ENCODE measurements at places on chromosomes 4 and X.
A peak's percentile ranks its signal among the peaks of the same experiment; 100 is the strongest.

DNA sequence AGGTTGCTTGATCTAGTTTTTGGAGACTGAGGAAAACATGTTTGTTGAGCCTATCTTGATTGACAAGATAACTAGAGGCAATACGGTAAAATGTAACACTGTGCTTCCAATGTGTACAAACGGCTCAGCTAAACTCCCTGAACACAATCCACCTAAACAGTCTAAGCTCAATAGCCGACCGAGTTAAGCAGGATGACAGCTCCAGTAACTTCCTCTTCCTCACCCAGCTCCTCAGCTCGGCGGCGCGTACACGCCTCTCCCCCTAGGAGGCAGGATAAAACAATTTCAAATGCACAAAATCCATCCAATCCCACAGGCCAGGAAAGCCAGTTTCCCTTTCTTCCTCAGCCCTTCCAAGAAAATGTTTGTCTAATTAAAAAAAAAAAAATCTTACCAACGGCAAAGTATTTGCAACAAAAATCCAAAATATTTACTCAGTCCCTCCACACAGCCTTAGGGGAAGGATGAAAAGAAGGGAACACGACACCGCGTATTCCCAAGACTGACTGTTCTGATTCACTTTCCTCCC lies 1.0 kb downstream of the CNOT6L start:
- peak; percentile 58 for DNase-seq

GRCh38 chrX:12439416-12439815 lies 301.1 kb downstream of the FRMPD4 start:
- DNase-seq: no peak

- DNase-seq: no peak
These were observed at the start of gene GK for GRCh38 chrX:30653415-30654131. Gene GK (plus strand): TSS chrX:30653423. CDS start chrX:30653538, 115 bp downstream.

DNA sequence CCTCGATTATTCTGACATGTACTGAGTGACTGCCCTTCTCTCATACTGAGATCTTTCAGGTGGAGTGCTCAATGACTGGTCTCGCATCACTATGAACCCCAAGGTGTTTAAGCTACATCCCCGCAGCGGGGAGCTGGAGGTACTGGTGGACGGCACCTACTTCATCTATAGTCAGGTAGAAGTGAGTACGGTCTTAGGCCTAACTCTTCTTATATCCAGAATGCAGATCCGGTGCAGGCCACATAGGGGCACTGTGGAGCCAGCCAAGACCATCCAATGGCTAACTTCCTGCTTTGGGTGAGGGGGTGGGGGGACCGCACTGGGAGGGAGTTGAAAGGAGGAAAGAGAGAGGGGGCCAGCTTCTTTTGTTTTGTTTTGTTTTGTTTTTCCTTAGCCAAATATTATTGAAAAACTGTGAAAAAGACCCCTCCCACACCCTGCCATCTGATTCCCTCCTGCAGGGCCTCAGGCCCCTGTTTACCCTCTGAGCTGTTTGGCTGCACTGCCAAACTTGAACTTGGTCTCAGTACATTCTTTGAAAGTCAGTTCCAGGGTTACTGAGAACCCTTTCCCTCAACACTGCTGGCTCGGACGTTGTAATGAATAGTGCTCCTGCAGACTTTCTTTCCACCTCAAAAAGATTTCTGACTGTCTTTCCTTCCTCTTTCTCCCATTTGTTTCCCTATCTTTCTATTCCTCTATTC lies 16.2 kb downstream of the AWAT2 start:
- DNase-seq: no peak

GRCh38 chr4:1400831-1401408 lies 5.3 kb downstream of the NKX1-1 start:
- no peak for DNase-seq

DNA sequence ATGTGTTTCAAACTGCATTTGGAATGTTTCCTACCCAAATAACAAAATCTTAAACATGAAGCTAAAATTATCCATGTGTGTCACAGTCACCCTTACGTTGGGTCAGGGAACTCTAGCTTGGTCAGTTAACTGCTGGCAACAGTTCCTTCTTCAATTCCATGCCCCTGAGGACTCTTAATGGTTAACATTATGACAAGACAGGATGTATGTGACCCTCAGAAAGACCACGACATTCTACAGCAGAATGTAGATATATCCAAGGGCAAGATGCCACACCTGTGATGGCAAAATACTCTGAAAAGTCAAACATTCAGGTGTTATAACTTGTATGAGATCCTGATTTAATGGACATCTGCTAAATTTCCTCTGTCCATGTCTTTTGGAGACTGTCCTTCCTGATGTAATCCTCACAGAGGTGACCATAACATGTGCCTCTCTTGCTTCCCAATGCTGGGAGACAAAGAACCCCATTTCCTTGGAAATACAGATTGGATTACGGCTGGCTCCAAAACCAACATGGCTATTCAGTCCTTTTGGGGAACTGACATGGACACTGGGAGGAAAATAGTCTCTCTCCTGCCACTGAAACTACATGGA lies 39.1 kb downstream of the YTHDC1 start:
- DNase-seq: no peak

DNA sequence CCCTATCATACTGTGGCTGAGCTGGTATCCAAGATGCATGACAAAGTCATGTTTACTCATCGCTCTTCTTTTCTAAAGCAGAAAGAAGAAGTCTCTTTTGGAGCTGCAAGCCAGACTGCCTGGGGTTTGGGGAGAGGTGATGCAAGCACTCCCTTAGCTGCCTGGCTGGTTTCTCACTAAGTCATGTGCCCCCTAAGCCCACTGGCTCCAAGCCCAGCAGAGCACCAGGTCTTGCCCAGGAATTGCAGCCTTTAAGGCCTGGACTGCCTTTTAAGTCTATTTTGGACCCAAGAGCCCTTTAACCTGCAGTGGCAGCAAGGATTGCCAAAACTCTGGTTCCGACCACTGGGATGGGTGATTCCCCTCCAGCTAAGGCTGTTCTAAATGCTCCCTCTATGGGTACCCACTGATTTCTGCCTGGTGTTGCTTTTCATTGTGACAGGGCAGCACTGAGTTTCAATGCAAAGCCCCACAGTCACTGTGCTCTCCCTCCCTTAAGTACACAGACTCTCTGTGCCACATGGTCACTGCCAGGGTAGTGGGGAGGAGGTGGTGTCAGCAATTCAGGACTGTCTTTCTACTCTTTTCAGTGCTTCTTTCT lies 548.6 kb downstream of the TLL1 start:
- no peak for DNase-seq

GRCh38 chr4:16237715-16238114 lies 11.4 kb upstream of the TAPT1 start:
- peak; percentile 16 for DNase-seq

- DNase-seq: no peak
These were observed 50.7 kb upstream of the SPRY1 start for GRCh38 chr4:123345935-123346300.

DNA sequence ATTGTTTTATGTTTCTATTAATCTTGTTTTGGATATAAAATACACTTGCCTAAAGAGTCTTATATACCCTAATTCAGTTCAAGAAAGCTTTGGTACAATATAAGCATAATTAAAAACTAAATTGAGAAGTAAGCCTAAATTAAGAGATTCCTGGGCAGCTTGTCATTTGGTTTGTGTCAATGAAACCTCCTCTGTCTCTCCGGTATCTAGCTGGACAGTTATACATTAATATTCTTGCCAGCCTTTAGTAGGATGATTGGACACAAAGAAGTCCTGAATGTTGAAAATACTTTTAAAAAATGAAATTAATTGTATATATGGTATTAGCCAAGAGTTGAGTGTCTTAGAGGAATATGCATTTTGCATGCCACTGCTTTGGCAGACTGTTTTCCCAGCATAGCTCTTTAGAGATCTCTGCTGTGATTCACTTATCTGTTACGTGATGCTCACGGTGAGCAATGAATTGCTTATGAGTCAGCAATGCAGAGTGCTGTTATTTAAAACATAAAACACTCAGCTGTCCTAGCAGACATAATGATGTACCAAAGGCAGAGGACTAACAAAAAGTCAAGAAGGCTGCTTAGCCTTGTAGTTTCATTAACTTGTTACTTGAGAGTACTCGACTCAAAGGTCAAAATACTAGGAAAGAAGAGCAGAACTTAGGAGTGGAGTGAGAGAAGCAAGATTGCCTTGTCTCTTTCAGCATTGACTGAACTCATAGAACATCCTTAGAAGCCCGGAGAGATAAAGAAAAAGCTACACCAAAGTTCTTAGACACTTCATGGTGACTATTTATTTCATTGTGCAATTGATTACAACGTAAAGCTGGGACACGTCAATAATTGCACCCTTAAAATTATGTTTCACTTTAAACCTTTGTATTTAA lies 1296.1 kb upstream of the PCDH7 start:
- no peak for DNase-seq

DNA sequence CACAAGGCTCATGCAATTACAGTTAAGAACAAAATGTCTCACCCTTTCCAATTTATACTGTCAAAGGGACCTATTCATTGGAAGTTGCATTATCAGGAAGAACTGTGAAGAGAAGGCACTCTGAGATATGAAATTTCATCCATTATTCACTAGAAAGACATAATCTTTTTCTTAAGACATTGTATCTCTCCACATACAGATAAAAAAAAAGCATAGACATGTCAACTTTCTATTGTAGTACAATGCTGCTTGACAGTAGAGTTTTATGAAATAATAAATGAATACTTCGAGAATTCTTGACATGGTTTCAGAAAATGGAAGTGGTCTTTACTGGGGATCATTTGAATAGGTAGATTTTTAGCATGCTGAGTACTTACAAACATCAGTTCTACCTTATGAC lies 545.0 kb downstream of the TMA16 start:
- no peak for DNase-seq

DNA sequence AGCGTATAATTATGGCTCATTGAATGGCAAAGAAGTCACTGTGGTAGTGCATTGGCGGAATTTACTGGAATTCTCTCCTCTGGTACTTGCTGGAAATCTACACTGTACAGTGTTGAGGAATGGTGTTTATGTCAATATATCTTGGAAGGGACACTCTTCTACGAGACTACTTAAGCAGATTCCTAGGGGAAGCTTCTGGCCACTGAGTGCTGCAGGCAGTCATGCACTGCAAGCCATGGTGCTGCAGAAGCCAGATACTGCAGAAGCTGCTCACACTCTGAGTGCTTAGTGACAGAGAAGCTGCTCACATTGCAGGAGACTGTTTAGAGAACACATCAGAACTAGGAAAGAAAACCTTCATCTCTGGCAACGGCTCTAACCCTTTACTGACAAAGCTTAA lies 725.0 kb downstream of the CCSER1 start:
- DNase-seq: no peak

DNA sequence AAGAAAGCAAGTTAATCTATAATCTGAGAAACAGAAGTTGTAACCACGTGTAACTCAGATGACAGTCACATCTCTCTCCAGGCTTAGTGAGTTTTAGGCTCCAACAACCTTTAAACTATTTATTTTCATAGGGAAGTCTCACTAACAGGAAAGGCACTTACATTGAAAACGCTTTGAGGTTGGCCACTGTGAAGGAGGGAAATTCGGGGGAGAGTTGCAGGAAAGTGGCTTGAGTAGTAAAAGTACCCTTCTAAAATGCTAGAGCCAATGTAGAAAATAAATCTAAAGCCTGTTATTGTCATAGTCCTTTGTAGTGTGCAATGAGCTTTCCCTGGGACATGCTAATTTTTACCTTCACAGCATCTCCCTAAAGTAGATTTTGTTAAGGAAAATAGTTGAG lies 995 bp upstream of the NFXL1 start:
- DNase-seq: no peak

- no peak for DNase-seq
These were observed 27.1 kb upstream of the SCRG1 start for GRCh38 chr4:173426064-173426463.

DNA sequence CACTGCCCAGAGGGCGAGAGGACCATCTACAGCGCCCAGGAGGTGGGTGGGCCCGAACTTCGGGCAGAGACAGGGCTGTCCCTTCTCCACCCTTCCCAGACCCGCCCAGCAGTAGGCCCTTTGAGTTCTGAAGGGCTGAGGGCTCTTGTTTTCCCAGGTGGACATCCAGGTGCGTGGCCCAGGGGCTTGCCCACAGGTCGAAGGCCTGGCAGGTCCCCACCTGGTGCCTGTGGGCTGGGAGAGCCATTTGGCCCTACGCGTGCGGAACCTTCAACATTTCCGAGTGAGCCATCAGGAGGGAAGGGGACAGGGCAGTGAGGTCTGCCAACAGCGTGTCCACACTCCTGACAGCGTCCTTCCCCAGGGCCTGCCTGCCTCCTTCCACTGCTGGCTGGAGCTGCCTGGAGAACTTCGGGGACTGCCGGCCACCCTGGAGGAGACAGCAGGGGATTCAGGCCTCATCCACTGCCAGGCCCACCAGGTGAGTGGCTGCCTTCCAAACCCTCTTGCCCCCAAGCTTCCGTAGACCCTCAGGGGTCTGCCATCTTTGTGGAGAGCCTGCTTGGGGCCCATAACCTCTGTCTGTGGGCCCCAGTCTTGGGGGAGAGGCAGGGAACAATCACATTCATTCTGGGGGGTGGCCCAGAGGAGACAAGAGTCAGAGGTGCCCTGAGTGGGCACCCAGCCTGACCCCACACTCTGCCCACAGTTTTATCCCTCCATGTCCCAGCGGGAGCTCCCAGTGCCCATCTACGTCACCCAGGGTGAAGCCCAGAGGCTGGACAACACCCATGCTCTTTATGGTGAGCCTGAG lies 6.8 kb downstream of the PLXNB3 start:
- DNase-seq: no peak

GRCh38 chr4:174352061-174352819 lies 68.5 kb downstream of the CEP44 start:
- no peak for DNase-seq

DNA sequence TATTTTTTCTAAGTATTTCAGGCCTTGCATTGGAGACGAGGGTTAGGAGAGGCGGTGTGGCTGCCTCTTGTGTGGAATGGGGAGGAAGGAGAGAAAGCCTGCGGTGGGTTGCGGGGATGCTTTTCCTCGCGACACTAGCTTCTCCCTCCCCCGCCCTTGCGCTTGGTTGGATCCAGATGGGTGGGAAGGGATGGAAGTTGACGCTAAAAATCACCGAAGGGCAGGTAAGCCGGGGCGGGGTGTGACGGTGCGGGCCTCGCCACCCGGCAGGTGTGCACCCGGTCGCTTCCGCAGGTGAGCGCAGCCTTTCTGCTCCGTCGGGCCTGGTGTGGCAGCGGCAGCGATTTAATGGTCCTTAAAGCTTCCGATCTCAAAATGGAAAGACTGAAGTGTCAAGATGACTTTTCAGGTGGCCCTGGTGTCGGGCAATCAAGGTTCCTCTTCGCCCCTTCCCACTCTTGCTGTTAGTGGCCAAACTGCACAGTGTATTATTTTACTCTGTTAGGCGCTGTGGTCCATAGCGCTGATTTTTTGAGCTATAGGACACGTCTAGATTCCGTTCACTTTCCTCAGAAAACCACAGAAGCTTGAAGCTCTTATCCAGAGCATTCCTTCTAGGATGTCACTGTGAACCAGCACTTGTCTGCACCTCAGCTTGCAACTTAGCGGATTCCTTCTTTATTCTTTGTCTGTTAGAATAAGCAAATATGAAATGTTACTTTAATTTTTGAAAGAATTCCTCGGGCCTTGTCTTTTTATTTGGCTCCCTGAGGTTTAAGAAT lies 765 bp downstream of the ENOPH1 start:
- peak; percentile 33 for DNase-seq

- no peak for DNase-seq
These were observed 75.4 kb downstream of the SH3KBP1 start for GRCh38 chrX:19811807-19812604.
